ENCODE measurements at places on chromosomes 7 and 10.
A peak's percentile ranks its signal among the peaks of the same experiment; 100 is the strongest.

DNA sequence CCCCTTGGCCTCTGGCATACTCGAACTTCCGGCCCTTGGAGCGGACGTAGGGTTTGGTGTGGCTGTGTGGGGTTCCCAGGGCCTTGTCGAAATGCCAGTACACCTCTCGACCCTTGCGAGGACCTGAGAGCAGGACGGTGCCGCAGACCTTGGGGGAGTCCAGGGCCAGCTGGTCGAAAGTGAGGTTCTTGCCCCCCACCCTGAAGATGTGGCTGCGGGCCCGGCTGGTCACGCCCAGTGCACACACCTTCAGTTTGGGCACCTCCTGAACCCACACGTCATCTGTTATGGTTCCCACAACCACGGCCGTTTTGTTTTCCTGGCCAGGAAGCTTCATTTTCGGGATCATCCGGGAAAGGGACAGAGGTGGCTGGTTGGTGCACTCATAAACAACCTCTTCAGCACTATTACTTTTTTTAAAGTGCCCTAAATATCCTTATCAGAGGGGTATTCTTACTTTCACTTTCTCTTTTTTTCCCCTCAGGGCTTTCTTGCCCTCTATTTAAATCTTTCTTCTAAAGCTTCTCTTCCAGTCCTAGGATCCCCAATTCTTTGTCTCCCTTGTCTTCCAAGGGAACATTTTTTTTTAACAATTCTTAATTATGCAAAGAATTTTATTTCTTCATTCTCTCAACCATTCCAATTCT, 44.9 kb upstream of the FAM3C start:
- DNase-seq = no peak

DNA sequence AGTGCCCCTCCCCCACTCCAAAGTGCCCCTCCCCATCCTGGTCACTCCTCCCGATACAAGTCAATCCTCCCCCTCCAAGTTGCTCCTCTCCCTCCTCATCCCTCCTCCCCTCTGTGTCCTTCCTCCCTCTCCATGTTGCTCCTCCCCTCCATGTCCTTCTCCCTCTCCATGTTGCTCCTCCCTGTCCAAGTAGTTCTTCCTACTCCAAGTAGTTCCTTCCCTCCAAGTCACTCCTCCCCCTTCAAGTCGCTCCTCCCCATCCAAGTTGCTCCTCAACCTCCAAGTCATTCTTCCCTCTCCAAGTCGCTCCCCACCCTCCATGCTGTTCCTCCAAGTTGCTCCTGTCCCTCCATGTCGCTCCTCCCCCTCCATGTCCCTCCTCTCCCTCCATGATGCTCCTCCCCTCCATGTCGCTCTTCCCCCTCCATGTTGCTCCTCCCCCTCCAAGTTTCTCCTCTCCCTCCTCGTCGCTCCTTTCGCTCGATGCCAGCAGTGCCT, 8.6 kb upstream of the WBP1L start:
- no peak for DNase-seq

GRCh38 chr10:37109000-37109399, 16.4 kb upstream of the ANKRD30A start:
- no peak for DNase-seq

DNA sequence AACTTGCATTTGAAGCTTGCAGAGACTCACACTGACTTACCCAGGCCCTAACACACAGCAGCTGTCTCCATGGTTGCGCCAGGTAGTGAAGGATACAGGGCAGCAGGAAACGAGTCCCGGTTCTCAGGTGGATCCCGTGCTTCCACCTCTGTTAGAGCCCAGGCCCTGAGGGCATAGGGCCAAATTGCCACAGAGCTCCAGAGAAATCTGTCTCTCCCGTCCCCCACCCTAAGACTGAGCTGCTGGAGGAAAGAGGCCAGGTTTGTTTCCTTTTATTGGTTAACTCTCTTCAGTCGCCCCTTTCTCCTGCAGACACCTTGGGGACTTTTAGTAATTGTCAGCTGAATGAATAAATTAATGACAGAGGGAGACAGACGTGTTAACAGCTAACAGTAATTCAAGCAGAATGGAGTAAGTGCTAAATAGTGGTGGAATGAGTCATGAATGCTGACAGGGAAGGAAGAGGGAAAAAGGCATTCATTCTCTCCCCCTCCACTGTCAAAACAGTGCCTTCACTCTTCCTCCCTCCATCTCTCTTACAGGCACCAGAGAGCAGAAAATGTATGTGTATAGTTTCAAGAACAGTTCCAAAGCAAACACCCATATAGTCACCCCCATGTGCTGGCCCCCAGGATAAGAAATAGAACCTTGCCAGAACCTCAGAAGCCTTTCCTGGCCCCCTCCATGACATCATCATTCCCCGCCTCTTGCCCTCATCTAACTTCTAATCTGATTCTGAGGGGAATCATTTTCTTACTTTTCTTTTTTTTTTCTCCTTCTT, 16.8 kb upstream of the DLG5 start:
- no peak for DNase-seq

DNA sequence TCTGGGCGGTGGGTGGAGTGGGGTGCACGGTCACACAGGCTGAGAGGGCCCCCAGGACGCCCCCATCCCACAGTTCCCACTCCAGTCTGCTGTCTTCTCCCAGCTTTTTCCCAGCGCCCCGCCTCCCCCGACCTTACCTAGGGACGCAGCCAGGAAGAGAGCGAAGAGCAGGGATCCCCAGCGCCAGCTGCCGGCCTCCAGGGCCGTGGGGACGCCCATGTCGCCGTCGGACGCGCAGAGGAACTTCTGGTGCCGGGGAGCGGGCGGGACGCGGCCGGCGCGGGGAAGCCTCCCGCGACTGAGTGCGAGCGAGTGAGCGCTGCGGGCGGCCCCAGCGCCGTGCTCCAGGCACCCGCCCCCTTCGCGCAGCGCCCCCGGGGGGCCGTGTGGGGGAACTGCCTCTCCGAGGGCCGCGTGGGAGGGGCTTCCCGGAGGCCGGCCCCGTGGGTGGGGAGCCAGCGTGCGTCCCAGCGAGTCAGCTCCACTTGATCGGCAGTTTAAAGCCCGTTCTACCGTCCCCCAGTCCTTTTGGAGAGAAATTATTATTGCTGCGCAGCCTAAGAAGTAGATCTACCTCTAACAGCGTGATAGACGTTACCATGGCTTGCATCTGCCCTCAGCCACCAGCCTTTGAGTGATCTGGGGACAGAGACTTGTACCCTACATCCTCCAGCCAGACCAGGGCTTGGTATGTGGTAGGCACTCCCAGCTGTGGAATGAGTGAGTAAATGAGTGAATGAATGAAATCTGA, at the start of gene VSIR:
Gene VSIR (minus strand): TSS at position 300 of the 751 bp plus-strand sequence. CDS start 81 bp downstream, at position 219.
- peak; percentile 89 for DNase-seq

All from progenitor cell of endocrine pancreas (in vitro differentiated cells).